ENCODE measurements at places on chromosomes 7 and 10.

DNA sequence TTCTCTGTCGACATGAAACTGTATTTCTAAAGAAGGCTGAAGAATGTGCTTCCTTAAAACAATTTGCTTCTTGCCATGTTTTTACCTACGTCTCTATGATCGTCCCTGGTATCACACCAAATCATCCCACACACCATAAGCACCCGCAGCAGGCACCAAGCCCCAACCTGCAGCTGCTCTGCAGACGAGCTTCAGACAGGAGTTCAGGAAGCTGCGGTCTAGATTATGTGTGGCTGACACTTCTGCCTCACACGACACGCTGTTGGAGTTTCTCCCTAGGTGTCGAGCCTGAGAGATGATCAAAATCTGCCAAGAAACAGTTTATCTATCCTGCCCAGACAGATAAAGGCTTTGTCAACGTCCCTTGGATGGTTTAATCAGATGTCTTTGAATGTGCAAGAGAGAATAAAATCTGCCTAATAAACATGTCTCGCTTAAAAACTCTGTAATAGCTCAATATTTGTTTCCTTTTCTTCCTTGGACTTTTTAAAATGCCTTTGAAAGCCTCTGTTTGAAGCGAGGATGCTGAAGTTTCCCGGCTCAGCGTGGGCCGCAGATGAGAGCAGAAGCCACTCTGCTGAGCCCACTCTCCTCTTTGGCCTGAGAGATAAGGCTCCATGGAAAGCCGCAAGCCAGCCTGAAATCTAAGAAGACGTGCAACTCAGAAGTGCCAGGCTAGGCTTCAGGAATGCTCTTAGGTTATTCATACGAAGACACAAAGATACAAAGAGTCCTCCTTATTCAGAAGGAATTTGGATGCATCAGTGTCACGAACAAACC is 158.3 kb upstream of the PFKP start:
- DNase-seq, result no peak

- DNase-seq, result no peak
Observed at GRCh38 chr7:48245751-48246472, 74.7 kb downstream of the ABCA13 start.

DNA sequence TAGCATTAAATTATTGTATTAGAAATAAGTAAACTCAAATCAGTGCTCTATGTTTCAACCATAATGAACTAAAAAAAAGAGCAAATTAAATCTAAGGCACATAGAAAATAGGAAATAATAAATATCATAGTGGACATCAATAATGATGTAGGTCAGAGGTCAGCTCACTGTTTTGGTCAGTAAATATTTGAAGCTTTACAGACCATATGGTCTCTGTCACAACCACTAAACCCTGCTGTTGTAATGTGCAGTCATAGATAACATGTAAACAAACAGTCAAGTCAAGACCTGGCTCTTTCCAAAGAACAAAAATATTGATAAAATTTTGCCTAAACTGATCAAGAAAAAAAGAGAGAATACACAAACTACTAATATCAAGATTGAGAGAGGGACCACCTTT is 615.0 kb downstream of the SH2D4B start:
- DNase-seq, result no peak

DNA sequence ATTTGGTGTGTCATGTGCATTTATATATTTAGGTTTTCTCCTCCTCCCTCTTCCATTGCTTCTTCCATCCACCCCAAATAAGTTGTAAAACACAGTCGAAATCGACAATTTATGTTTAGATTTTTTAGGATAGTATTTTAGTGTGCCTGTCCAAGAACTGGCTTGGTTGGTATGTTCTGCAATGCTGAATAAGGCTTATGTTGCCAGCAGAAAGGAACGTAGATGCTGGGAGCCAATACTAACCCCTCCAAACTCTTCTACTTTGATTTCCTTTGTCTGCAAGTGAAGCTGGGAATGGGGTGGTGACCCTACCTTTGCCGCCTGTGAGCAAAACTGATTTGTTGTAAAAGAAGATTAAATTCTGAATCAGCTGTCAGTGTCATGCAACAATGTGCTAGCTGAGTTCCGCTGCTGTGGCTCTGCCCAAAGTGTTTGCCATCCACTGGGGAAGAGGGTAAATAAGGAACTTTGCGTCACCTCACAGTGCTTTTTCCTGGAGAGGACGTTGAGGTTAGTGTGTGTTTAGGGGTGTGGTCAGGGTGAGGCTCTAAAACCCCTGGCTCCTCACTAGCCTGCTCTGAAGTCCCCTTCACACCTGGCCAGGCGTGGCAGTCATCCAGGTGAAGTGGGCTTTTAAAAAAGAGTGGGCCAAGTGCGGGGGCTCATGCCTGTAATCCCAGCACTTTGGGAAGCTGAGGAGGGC is 44.4 kb downstream of the TACC2 start:
- DNase-seq, result no peak

DNA sequence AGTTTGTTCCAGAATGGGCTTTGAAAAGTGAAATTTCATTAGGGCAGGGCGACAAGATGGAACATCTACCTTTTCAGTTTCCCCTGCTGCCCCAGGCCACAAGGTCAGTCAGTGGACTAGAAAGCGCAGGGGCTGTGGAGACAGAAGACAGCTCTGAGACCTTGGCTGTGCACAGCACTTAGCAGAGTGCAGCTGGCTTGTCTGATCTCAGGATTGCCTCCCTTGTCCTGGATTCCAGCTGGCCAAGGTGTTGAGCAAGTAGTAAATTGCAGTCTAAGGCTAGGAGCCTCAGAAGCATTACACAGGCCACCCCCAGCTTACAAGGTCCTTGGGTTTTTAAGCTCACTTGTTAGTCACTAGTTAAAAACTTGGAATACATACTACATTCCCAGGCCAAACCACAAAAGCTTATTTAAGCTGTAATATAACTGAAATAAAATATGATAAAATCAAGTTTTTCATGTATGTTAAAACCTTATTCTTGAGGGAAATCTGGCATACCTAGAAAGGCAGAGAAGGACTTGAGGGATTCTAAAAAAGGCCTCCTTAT is 67.3 kb upstream of the NPY start:
- DNase-seq, result peak; percentile 1

DNA sequence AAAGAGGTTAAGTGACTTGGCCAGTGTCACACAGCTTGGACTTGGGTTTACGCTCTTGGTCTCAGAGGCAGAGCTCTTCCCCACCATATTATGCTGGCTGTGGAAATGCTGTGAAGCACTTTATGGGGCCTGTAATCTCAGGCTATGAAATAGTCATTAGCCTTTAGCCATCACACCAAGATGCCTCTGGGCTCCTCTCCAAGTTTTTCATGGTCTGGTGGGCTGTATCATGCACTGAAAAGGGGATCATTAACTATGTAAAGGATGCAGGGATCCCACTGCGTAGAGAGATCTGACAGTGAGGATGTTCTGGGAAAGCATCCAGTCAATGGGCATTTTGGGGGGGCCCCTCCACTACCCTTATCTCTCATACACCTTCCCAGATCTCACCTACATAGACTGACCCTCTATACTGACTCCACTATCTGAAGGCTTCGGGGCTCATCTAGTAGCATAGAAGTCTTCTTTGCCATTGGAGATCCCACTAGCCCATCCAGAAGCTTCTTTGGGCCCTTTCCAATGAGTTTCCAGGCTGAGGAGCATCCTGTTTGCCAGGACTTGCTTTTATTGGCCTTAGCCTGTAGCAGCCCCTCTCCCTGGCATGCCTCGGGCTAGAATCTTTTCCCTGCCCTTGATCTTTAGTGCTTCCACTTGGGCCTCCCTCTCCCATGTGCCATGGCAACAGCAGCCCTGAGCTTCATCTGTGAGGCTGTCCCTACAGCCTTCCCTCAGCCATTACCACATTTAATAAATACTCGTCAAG is 19.6 kb downstream of the FRMPD2 start:
- DNase-seq, result no peak

GRCh38 chr7:97078023-97078969 is 39.2 kb upstream of the SDHAF3 start:
- no peak for DNase-seq

DNA sequence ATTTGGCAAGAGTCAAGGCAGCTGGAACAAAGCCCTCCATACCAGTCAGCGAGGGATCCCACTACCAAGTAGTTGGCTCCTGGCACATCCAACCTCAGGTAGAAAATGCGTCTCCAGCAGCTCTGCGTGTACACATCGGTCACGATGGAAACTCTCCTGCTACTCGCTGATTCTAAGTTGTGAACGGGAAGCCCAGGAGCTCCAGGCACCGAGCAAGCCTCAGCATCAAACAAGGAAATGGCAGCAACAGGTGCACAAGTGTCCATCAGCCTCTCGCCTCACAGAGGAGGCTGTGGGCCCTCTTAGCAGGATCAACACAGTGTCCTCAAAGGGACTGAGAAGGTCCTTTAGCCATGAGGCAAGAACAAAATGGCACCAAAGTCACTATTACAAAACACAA is 127.0 kb downstream of the TCERG1L start:
- no peak for DNase-seq

- no peak for DNase-seq
Observed at GRCh38 chr7:68408873-68409272, 1189.4 kb upstream of the AUTS2 start.

DNA sequence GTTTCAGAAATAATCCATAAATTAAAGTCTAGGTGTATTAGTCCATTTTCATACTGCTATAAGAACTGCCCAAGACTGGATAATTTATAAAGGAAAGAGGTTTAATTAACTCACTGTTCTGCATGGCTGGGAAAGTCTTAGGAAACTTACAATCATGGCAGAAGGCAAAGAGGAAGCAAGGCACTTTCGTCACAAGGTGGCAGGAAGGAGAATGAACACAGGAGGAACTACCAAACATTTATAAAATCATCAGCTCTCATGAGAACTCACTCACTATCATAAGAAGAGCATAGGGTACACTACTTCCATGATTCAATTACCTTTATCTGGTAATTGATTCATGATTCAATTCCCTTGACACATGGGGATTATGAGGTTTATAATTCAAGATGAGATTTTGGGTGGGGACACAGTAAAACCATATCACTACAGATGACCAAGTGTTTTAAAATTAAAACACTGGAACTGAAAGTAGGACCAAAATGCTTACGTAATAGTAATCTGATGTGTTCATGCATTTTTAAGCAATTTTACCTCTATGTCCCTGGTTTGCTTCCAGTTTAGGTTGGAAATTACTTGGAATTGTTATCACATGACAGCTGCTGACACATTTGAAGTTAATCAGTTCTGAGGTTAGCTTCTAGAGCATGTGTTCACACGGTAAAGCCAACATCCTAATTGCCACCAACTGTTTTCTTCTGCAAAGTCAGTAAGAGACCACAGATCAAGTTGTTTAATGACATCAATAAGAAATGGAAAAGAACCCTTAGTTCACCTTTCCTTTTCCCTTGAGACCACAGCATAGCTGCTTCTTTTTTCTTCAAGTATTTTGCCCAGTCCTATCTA is 48.4 kb upstream of the SEMA3C start:
- DNase-seq, result no peak

DNA sequence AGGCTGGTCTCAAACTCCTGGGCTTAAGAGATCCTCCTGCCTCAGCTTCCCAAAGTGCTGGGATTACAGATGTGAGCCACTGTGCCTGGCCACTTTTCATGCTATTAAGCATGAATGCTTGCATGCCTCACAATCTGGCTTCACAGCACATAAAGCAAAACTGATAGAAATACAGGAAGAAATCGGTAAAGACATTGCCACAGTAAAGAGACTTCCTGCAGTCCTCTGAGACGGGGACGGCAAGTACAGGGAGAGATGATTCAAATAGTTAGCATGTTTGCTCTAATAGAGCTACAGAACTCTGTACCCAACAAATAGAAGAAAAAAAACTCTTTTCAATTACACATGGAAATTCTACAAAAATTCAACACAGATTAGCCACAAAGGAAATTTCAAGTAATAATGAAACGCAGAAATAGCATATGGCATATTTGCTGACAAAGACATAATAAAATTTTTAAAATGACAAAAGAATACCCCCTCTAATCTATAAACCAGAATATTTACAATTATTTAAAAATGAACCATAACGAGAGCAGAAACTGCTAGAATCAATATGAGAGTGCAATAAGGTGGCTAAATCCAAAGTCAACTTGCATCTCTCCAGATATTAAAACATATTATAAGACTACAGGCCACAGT is 32.3 kb downstream of the CARD11 start:
- no peak for DNase-seq

GRCh38 chr10:125878957-125879835 is 1.9 kb downstream of the DHX32 start:
- DNase-seq, result peak; percentile 76

- no peak for DNase-seq
Observed at GRCh38 chr10:12406764-12407400, 57.5 kb downstream of the CAMK1D start.

DNA sequence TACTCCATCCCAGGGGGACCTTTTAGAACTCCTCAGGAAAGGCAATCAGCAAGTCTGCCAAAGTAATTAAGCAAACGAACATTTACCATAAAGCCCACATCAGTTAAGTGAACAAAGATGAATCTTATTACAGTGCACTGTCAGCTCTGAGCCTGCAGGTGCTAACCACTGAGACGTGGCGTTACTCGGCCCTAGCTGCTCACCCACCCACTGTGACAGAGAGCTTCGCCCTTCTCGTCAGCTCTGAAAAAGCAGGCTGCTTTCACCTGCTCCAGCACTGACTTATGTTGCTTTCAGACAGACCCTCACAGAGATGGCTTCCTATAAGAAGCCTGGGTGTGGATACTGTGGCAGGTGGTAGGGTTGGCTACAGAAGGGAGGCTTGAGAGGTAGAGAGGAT is 57.7 kb upstream of the KCNIP2 start:
- no peak for DNase-seq

GRCh38 chr7:21986096-21986495 is 40.4 kb upstream of the CDCA7L start:
- DNase-seq, result no peak

- DNase-seq, result peak; percentile 96
Observed at GRCh38 chr7:140541513-140542227, 62.4 kb upstream of the MKRN1 start.

- no peak for DNase-seq
Observed at GRCh38 chr10:8023321-8023720, 31.2 kb upstream of the GATA3 start.

GRCh38 chr10:24120646-24121045 is 88.3 kb upstream of the KIAA1217 start:
- no peak for DNase-seq

DNA sequence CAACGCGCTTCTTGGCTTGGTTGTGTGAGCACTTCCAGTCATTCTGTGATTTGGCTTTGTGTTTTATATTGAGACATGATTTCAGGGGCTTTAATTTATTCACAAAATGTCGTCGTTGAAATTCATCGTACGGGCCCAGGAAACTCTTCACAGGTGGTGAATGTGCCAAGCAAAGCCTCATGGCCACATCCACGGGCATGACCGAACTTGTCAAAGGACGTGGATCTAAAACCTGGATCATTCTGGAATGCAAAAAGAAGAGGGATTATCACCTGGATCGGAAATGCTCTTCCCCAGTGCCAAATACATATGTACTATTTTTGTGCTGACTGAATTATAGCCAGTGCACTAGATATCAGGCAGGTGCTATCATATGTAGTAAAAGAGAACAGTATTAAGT is 2.2 kb downstream of the PPP1R3C start:
- DNase-seq, result no peak

GRCh38 chr7:138188290-138188858 is 112.1 kb downstream of the AKR1D1 start:
- no peak for DNase-seq
